Right hindlimb (tissue), 1 donor: ENCODE measurements at places on chromosomes 11 and 22.

- no peak for DNase-seq
Measured at GRCh38 chr22:40560551-40560950, 76.0 kb downstream of the MRTFA start.

- DNase-seq: peak; percentile 22
Measured at GRCh38 chr11:82823647-82824619, 76.3 kb downstream of the PRCP start.

DNA sequence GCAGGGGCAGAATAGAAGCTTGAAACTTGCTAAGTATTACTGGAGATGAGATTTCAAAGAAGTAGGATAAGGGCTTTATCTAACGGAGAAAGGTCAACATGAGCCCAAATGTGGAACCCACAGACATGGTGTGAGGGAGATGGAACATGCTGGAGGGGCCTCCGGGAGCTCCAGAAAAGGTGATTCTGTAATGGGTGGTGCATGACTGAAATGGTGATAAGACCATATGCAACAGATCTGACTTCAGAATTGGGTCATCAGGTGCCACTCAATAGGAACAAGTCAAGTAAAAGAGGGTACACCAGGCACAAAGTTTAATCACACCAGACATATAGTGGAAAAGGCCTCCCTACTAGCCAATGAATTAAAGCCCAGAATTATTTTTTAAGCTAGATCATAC, 7.9 kb upstream of the CEP295 start:
- DNase-seq: no peak

DNA sequence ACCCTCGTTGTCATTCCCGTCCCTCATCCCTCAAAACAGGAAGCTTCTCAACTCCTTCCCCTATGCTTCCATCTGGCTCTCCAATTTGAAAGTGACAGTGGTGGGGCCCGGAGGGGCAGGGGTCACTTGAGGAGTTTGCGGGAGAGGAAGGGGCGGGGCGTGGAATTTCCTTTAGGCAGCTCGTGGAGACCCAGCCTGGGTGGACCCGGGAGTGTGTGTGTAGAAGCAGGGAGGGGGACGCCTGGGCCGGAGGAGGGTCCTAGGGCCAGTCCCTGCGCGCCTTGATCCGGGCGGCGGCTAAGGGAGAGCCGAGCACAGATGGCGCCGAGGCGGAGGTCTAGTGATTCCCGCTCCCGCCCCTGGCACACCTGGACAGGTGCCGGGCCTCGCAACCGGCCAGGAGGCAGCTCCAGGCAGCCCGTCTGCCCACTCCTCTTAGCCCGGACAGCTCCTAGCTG, 7.8 kb upstream of the PAX6 start:
- DNase-seq: no peak

- DNase-seq: no peak
Measured at GRCh38 chr11:128843198-128843785, 23.8 kb downstream of the KCNJ1 start.

DNA sequence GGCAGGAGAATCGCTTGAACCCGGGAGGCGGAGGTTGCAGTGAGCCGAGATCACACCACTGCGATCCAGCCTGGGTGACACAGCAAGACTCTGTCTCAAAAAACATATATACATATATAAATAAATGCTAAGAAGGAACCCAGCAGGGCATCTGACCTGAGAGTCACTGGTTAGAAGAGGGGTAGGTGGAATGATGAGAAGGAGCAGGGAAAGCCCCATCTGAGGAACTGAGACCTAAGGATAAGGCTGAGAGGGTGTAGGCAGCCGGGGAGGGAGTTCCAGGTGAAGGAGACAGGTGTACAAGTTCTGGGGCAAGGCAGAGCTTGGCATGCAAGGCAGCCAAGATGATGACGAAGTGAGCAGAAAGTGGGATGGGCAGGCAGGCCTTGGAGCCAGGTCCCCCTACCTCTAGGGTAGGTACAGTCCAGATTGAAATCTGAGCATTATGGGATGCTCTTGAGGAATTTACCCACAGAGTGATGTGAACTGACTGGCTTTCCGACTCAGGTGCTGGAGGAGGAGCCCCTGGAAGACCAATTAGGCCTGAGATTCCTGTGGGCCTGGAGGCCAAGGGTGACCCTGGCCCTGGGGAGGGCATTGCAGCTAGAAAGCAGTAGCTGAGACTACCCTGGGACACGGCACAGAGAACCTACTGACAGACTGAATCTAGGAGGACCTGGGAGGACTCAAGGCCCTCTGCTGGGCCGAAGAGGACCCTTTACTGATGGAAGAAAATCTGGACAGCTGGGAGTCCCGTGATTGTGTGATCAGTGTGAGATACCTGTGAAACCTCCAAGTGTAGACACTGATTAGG, 22.8 kb downstream of the KLHL22 start:
- DNase-seq: no peak

DNA sequence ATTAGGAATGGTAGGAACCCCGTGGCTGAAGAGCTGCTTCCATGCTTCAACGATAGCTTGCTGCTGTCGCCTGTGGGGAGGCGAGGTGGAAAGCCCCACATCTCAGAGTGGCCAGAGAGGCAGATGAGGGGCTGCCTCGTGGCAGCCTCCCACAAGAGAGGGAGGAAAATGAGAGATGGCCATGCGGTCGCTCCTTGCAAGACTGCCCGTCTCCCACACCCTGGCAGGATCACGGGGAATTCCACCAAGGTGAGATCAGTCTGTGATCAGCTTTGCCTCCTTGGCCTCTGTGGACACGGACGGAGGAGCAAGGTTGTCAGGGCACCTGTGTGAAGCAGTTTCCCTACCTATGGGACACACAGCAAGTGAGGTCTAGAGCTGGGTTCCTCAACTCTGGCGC, 3.0 kb downstream of the CRYBA4 start:
- no peak for DNase-seq

GRCh38 chr11:131938351-131938751, 567.9 kb downstream of the NTM start:
- no peak for DNase-seq

DNA sequence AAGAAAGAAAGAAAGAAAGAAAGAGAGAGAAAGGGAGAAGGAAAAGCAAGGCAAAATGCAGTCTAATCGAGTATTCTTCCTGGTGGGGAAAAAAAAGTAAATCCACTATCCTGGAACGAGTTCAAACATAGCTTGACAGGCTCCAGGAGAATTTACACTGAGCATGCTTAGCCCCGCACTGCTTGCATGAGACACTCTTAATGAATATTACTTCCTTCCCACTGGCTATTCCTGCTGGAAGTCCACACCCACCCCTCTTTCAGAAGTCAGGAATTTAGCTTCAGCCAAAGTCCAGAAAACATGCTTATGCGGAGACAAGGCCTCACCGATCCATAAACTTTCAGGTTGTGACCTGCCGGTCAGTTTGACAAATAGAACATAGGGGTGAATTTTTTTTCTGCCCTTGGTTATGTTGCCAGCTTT, 251.8 kb upstream of the BLID start:
- DNase-seq: peak; percentile 73

DNA sequence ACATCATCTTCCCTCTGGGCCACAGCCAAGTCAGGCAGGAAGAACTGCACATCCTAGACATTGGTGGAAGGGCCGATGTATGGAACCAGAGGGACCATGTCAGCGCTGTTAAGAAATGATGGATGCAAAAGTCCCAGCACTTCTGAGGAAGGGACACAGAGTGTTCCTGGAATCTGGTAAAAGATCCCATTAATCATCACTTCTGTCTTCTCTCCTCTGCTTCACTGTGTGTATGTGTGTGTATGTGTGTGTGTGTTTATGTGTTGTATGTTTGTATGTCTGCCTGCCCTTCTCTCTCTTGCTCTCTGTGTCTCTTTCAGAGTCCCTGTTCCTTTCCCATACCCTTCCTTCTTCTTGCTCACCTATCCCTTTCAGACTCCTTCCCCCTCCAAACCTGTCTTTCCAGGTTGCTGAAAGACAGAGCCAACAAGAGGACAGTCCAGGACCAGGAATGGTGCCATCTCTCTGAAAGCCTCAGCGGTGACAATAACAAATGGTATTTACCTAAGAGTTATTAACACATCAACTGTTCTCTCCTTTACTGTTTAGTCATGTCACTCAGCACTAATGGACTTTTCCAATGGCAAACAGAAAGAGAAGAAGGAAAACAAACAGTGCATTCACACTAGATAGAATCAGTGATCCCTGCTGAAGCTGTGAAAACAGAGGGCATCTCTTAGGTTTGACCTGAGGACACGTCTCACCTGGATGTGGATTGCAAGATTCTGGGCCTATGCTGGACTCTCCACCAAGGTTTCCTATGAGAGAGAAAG, 47.1 kb downstream of the EHF start:
- DNase-seq: no peak

DNA sequence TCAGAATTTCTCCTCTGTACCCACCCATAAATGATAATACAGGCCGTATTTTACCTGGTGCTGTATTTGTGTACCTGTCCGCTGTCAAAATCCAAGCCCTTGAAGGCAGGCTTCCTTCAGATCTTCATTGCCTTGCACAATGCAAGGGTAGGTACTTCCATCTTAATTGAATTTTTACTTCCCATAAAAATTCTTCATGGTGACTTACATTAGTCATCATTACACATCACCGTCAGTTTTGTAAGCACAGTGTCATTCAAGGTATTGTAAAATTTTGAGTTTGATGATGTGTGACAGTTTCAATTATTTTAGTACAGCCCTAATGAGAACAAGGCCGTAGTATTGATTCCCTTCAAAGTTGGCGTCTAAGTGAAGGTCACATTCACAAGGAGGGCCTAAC, 770 bp upstream of the TSG101 start:
- DNase-seq: no peak

GRCh38 chr11:1034456-1035295, 1.8 kb downstream of the MUC6 start:
- DNase-seq: no peak

DNA sequence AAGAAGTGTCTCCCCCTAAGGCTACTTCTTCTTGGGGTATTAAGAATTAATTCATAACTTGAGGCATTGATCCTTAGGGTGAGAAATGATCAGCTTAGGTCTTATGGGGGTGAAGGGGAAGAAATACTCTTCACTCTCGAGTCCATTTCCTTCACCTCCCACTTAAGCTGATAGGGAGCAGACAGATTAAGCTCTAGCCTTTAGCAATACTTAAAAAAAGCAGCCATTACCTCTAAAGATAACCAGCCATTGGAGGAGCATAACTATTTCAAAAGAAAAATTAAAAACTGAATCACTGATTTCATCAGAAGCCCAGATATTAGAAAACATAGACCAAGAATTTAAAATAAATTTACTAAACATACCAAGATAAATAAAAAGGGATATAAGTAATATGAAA, 60.5 kb downstream of the ENTHD1 start:
- DNase-seq: no peak

GRCh38 chr11:2084721-2085120, 54.5 kb downstream of the IGF2 start:
- DNase-seq: no peak

DNA sequence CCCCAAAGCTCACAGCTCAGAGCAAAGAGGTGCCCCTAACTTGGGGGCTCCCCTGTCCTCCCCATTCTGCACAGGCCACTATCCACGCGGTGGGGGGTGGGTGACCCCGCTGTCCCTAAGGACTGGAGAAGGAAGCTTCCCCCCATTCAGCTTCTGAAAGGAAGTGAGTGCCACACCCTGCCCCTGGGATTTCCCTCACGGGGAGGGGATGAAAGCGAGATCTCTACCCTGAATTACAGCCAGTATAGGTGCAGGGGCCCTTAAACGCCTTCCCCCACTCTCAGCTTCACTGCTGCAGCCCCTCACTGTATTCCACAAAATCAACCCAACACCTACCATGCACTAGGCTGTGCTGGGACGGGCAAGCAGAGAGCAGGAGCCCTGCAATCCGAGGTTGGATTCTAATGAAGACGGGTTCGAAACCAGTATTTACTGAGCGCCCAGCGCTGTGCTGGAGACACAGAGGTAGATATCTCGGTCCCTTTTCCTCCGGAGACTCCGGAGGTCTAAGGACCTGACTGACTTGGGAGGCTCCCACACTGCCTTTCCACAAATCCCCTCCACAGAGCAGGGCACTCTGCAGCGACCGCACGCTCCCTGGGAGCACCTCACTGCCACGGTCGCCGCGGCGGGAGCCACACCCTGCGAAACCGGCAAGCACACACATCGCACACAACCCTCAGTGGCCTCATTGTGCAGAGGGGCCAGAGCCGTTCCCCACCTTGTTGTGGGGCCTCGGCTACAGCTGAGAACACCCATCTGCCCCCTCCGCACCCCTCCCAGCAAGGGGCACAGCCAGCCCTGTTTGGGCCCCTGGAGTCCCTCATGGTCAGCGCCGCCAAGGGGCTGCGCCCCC, 1.8 kb downstream of the AHNAK start:
- DNase-seq: no peak

- no peak for DNase-seq
Measured at GRCh38 chr11:96267496-96268032, 75.4 kb downstream of the MAML2 start.

GRCh38 chr11:72792437-72793021, 1.3 kb downstream of the STARD10 start:
- no peak for DNase-seq

GRCh38 chr22:36640106-36640672, 63.4 kb downstream of the CACNG2 start:
- DNase-seq: no peak

GRCh38 chr11:15654451-15654850, 539.7 kb downstream of the INSC start:
- DNase-seq: no peak

- DNase-seq: no peak
Measured at GRCh38 chr11:32023370-32024305, 67.2 kb upstream of the RCN1 start.

GRCh38 chr11:18171377-18172000, 1.1 kb upstream of the MRGPRX4 start:
- no peak for DNase-seq

DNA sequence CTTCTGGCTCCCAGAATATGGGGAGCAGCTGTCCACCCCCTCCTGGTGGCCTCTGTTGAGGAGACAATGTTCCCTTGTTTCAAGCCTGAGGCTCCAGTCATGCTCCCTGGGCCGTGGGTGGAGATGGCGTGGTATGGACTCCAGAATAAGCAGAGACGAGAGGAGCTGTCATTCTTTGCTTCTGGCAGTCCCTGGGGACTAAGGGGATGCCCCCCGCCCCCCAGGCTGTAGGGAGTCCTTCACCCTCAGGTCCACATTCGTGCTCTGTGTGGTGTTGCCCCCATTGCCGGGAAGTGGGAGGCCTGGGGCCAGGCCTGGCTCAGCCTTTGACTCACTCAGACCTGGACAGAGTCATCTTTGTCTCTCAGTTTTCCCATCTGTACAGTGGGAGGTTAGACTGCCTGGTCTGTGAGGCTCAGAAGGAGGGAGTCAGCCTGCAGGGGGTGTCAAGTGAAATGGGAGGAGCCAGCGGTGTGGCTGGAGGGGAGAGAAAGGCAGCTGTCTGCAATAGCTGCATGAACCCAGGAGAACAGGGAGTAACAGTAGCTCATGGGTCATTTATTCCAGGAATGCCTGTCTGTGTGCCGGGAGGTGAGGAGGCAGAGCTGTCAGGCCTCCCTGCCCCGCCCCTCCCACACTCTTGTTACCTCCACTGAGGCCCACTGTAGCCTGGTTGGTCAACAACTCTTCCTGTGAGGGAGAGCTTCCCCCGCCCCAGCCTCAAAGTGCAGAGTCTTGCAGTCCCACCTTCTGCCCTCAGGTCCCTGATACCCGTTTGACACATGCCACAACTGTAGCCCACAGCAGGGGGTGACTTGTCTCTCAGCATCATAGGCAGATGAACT, 6.3 kb downstream of the ARHGEF17 start:
- peak; percentile 56 for DNase-seq
